ENCODE measurements at places on chromosomes 2 and 18.

DNA sequence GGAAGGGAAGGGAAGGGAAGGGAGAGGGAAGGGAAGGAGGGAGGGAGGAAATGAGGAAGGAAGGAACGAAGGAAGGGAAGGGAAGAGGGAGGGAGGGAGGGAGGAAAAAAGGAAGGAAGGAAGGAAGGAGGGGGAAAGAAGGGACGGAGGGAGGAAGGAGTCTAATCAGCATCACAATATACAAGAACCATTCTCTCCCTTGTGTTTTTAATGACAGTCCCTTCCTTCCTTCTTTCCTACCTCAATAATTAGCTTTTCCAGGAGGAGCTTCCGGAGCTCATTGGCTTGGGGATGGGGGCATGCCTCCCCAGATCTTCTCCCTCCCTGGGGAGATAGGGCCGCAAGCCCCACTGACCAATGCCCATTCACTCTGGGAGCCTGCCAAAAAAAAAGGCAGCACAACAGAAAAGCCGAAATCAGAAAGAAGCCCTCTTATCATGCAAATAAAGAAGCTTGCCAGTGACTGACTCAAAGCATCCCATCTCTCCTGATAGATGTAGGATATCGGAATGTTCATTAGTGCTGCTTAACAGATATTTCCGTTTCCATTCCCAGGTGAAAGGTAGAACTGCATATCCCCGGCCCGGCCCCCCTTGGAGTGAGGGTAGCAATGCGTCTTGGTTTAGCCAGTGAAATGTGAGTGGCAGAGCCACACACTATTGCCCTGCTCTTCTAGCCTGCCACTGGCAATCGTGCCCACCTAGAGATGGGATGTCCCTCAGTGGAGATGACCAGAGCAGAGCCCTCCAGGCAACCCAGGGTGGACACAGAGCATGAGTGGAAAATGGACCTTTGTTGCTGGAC is 17.8 kb upstream of the SMAD7 start:
- DNase-seq, result no peak

DNA sequence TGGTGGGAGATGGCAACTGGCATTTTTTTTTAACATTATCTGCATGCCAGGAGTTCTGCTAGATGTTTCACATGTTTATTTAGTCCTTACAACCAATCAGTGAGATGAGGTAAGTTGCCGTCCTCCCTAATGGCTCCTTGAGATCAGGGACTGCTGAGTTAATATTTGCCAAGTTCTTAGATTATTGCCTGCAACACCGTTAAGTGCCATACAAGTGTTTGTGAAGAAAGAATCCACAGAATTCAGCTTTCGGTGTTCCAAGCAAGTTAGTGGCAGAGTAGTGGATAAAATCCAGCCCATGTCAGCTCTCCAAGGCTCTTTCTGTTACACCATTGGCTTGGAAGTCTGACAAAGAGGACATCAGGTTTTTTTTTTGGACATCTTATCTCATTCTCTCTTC is 95.9 kb downstream of the C1QL2 start:
- DNase-seq, result no peak

DNA sequence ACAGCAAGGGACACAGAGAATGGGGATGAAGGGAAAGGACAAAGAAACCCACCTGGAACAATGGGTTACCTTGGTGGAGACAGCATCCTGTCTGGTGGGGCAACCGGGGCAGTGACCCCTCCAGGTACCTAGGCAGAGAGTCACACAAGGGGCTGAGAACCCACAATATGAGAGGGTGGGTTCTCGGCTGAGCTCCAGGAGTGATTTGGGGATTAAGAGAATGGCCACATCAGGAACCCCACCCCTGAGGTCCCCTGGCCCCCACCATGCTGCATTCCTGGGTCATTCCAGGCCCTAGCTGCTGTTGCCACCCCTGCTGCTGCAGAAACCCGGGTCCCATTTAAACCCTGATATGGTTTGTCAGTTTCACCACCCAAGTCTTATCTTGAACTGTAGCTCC is 172.3 kb downstream of the RTP5 start:
- no peak for DNase-seq

- DNase-seq, result no peak
Observed at GRCh38 chr2:195769975-195770374, 112.9 kb downstream of the SLC39A10 start.

DNA sequence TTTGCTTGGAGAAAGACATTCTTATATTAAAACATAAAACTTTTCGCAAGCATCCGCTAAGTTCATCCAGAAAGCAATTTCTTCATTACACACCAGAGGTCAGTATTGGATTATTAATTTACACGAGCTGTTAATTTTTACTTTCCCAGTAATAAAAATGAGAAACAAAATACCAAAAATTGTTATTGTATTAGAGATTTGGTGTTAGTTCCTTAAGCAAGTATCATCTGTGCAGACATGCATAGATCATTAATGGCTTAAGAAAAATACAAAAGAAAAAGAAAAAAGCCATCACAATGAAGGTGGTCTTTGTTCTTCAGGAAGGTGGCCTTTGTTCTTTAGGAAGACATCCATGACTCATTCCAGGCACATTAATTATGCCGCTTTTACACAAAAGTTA is 53.6 kb upstream of the HNMT start:
- no peak for DNase-seq

DNA sequence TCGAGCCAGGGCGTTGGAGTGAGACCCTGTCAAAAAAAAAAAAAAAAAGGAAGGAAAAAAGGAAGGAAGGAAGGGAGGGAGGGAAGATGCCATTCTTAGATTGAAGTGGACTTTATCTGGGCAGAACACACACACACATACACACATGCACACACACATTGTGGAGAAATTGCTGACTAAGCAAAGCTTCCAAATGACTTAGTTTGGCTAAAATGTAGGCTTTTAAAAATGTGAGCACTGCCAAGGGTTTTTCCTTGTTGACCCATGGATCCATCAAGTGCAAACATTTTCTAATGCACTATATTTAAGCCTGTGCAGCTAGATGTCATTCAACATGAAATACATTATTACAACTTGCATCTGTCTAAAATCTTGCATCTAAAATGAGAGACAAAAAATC is 564 bp upstream of the TTR start:
- DNase-seq, result no peak

GRCh38 chr2:193966590-193966989 is 1690.4 kb upstream of the SLC39A10 start:
- DNase-seq, result no peak

DNA sequence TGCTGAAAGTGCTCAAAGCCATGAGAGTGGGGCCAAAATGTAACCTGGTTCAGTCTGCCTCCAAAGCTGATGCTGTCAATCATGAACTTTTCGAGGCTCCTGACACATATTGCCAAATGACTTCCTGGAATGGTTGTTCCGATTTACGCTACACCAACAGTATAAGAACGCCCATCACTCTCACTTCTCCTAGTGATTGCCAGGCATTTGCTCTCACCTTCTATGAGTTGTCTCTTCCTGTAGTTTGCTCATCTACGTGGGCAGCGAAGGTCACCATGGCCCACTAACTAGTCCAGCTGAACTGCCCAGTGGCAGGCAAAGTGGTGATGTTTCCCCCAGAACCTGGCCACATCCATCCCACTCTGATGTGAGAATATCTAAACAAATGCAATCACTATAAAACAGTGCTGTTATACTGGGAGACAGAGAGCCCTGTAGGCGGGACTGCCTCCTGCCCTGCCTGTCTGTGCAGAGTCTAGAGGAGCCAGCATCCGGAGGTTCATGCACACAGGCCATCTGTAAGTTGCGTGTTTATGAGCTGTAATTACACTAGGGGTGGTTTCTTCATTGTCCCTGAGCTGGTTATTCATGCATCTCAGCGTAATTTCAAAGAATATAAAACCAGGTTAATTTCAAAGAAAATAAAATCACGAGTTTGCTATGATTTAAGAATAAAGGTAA is 8.8 kb upstream of the CABLES1 start:
- no peak for DNase-seq

GRCh38 chr2:1986598-1986997 is 242.3 kb upstream of the PXDN start:
- DNase-seq, result no peak

- no peak for DNase-seq
Observed at GRCh38 chr18:13455471-13455870, 236.9 kb downstream of the LDLRAD4 start.

GRCh38 chr18:22713511-22713910 is 219.6 kb upstream of the RBBP8 start:
- DNase-seq, result no peak

DNA sequence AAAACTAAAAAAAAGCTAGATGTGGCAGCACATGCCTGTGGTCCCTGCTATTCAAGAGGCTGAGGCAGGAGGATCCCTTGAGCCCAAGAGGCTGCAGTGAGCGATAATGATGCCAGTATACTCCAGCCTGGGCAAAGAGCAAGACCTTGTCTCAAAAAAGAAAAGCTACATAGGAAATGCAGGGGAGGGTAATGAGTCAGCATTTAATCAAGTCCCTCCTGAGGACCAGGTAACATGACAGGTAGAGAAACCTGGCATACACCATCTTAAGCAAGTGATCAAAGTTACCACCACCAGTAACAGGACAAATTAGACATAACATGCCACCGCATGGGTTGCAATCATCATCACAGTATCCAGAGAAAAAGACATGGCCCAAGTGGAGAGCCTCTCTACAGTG is 25.8 kb downstream of the MYO5B start:
- no peak for DNase-seq

DNA sequence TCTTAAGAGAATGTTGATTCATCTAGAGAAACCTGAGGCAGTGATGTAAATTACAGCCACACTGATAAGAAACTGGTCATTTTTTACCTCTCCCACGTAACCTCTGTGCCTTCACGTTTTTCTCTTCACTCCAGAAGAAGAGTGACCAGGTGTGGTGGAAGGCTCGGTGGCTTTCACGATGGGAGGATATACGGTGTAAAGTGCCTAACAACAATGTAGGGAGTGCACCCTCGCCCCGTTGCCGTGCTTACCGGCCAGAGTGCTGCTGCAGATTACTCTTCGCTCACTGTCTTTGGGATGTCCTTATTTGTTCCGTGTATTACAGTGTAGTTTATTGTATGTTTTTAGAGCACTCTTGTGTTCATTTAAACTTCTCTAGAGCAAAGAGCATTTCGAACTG is 46.5 kb downstream of the NCK2 start:
- no peak for DNase-seq

DNA sequence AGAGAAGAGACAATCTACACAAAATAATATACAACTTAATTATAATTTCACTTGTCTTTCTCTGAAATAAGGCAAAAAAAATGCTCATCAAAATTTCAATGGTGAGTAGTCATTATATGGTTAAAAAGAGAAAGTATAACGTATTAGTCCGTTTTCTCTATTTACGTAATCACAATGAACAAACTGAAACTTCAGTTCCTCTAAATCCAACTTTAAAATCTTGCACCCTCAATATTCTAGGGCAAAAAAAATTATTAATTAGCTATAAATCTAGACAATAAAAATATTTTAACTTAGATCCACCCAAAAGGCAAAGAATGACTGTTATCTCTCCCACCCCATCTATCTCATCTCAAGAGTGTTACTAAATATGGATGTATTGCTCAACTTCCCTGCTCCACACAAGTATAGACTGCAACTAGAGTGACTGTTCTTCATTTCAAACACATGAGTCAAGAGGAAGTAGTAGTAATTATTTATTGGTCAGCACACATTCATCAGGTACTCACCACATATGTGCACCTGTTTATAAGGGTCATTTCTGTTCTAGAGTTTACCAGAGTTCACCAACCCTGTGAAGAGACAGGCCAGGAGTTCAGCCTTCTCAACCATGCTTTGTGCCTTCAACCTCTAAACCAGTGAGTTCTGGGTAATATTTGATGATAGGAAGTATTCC is 36.4 kb downstream of the STK39 start:
- DNase-seq, result no peak

- no peak for DNase-seq
Observed at GRCh38 chr18:62751341-62751821, 36.0 kb downstream of the PHLPP1 start.

DNA sequence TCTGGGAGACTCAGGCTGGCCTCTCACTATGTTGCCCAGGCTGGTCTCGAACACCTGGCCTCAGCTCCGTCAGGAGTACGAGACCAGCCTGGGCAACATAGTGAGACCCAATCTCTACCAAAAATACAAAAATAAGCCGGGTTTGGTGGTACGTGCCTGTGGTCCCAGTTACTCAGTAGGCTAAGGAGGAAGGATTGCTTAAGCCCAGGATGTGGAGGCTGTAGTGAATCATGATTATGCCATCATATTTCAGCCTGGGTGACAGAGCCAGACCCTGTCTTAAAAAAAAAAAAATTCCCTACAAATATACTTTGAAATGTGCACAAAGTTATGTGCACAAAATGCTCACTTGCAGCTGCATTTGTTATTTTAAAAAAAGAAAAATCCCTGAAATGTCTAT is 26.3 kb upstream of the AGAP1 start:
- DNase-seq, result no peak

GRCh38 chr2:65390134-65390533 is 42.3 kb downstream of the SPRED2 start:
- DNase-seq, result peak; percentile 80

GRCh38 chr2:46512185-46512584 is 32.8 kb downstream of the TMEM247 start:
- DNase-seq, result no peak

- no peak for DNase-seq
Observed at GRCh38 chr2:98037206-98037605, 41.5 kb upstream of the TMEM131 start.

DNA sequence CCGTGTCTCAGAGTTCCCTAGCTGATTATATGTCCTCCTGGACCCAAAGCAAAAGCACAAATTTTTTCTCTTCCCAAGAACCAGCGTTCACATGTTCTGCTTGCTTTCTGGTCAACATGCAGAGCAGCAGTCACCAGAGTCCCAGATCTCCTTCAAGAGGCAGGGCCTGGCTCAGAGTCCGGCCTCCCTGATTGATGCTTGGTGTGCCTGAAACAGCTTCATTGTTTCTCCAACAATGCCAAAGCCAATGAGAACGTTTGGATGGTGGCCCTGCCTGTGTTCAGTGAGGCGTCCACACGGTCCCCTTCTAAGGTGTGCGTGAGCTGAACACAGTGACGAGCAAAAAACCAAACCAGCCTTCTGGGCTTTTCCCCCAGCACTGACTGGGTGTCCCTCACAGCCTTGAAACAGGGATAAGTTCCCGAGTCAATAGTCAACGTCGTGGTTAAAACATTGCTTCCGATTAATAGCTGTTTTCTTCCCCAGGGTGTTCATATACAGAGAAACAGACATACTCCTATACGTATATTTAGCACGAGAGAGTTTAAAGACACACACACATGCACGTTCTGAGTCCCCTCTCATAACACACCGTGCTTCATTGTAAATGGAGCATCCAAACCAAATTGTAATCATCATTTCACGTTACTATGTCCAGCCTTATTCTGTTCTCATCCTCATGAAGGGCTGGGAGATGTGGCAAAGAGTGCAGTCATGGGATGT is 19.3 kb upstream of the POU3F3 start:
- no peak for DNase-seq

DNA sequence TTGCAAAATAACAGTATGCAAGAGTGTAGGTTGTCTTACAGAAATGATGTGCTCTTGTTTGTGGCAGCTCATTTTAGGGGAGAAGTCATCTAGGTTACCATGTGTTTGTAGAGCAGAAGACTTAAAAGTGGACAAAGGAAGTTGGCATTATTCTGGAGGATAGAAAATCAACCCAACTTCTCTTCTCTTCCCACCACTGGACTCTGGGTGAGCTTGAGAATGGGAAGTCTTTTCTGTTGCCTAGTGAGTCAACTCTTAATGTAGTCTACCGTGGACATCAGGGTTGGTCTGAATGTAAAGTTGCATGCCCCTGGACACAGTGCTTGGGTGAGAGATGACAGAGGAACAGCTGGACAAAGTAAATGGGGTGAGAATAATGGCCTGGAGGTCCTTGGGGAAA is 98.3 kb downstream of the FMNL2 start:
- DNase-seq, result no peak

GRCh38 chr2:186135686-186136085 is 350.4 kb upstream of the ZC3H15 start:
- no peak for DNase-seq

GRCh38 chr2:74528600-74529356 is 728 bp downstream of the AUP1 start:
- no peak for DNase-seq
